ENCODE measurements at places on chromosomes 12 and 14.

DNA sequence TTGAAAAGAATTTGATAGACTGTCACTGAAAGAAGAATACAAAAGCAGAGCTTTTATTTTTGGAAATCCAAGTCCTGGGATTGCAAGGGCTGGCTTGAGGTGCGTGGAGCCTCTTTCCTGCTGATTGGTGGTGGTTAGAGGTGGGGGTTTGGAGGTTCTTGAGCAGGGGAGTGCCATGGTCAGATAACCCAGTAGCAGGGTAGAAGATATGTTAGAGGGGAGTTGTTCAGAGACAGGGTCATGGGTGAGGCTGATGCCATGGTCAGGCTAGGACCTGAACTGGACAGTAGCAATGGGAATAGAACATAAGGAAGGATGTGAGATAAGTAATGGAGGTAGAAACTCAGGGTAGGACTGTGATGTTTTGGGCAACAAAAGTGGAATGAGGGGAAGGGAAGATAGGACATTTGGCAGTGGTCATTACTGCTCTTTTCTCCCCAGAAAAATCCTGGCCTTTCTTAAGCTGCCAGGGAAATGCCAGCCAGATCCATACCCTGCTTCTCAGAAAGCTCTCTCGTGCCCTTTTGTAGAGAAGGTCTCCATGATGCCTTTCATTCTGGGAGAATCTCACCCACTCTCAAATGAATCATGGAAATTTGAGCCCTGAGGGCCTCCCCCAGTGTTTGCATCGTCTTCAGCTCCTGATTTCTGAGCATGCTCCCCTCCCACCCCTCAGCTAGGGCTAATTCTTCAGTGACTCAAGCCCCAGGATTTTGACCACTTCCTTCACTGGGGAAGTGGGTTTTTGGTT is 9.5 kb downstream of the EMP1 start:
- DNase-seq = no peak

DNA sequence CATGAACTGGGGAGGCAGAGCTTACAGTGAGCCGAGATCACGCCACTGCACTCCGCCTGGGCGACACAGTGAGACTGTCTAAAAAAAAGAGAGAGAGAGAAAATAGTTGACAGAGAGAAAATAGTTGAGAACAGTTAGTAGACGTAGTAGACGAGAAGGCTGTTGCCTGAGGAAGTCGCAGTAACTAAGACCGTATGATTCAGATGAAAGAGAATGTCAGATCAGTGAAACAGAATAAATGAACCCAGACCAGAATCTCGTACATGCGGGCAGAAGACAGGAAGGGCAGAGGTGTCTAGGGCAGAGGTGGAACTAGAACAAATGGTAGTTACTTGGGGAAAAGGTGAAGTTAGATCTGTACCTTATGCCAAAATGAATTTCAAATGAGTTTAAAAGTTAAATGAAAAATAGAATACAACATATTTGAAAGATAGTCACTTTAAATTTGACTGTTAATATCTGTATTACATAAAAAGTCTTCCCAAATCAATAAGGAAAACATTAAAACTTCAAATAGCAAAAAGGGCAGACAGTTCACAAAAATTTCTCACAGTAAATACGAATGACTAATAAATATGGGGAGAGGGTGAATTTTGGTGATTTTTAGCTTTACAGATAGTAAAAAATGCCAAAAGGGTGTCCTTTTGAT is 17.7 kb downstream of the MDM2 start:
- DNase-seq = no peak

DNA sequence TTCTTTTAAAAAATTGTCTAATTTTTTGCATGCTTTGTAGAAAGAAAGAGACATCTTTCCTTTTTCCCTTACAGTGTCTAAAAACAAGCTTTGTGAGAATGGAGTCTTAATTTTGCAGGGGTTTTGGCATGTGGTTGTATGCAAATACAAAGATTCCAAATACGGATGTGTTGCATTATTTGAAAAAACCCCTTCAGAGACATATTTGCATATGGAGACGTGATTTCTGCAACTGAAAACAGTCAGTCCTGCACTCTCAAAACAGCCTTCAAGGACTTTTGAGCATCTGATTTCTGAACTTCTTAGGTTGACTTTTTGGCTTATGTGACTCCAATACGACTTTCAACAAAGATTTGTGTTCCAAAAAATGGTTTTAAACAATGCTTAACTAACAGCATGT is 7.8 kb downstream of the IRAK3 start:
- DNase-seq = no peak

GRCh38 chr14:105702275-105702817 is 176.0 kb downstream of the TMEM121 start:
- DNase-seq = no peak

- no peak for DNase-seq
Observed at GRCh38 chr14:92259613-92260357, 63.2 kb upstream of the SLC24A4 start.

GRCh38 chr12:104599272-104600035 is 142.7 kb downstream of the CHST11 start:
- DNase-seq = no peak

DNA sequence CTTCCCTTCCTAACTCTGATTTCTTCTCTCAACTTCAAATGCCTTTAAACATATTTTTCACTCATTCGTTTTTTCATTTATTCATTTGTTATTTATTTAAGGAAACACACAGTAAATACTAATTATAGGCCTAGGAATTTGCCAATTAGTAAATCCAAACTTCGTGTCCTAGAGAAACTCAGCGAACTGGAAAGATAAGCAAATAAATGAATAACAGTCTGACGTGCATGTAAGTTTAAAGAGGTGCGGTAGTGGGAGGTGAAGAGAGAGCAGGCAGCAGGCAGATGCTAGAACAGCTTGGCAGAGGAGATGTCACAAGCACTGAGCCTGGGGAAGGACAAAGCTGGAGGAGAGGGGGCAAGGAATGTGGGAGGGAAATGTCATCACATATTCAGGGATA is 228.2 kb downstream of the DPY19L2 start:
- no peak for DNase-seq

DNA sequence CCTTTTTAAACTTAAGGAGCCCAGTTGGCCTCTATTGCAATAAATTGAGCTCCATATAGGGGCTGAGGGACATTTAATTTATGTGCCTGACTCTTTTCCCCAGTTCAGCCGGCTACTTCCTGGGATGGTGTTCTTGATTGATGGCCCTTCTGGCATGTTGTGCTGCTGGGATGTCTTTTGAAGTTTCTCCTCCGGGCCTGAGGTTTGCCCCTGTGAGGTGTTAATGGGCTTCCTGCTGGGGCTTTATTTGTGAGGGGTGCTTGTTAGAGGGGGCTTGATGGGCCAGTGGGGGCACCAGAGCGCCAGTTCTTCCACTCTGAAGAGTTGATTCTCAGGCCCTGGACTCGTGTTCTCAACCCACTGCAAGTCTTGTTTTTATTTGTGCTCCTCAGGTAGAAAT is 69.6 kb downstream of the CHST11 start:
- no peak for DNase-seq

GRCh38 chr14:52911904-52912303 is 38.9 kb downstream of the FERMT2 start:
- DNase-seq = no peak

Data from liver (tissue), 10 donors.